NCI-H2029 (cell line): ENCODE measurements at places on chromosomes 2 and 18.

GRCh38 chr2:138023298-138023697, 59.0 kb downstream of the HNMT start:
- no peak for DNase-seq

DNA sequence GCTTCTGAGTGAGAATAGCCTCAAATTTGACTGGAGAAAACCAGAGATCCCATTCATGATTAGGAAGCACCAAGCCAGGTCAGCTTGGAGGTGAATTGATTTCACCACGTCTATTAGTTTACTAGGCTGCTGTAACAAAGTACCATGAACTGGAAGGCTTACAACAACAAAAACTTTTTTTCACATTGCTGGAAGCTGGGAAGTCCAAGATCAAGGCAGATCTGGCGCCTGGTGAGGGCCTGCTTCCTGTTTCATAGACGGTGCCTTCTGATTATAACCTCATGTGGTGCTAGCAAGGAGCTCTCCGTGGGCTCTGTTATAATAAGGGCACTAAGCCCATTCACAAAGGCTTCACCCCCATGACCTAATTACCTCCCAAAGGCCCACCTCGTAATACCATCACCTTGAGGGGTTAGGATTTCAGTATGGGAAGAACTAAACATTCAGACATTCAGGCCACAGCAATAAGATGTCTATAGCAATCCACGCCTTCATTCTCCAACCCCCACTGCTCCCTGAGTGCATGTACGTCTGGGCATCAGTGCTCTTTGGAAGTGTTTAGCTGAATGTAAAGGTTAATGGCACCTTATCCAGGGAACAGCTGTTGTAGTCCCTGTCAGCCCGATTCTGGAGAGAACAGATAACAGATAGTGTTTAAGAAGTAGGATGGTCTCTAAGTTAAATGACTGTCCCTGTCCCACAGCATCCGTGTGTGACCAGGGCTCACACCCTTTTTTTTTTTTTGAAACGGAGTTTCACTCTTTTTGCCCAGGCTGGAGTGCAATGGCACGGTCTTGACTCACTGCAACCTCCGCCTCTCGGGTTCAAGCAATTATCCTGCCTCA, 89.2 kb downstream of the SOCS6 start:
- DNase-seq, result no peak

- no peak for DNase-seq
These were observed 104.1 kb upstream of the OTOS start for GRCh38 chr2:240244543-240244942.

DNA sequence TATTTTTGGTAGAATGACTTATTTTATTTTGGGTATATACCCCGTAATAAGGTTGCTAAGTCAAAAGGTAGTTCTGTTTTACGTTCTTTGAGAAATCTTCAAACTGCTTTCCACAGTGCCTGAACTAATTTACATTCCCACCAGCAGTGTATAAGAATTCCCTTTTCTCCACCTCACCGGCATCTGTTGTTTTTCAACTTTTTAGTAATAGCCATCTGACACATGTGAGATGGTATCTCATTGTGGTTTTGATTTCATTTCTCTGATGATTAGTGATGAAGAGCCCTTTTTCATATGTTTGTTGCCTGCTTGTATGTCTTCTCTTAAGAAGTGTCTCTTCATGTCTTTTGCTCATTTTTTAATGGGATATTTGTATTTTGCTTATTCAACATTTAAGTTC, 215.2 kb upstream of the TFPI start:
- DNase-seq, result no peak

DNA sequence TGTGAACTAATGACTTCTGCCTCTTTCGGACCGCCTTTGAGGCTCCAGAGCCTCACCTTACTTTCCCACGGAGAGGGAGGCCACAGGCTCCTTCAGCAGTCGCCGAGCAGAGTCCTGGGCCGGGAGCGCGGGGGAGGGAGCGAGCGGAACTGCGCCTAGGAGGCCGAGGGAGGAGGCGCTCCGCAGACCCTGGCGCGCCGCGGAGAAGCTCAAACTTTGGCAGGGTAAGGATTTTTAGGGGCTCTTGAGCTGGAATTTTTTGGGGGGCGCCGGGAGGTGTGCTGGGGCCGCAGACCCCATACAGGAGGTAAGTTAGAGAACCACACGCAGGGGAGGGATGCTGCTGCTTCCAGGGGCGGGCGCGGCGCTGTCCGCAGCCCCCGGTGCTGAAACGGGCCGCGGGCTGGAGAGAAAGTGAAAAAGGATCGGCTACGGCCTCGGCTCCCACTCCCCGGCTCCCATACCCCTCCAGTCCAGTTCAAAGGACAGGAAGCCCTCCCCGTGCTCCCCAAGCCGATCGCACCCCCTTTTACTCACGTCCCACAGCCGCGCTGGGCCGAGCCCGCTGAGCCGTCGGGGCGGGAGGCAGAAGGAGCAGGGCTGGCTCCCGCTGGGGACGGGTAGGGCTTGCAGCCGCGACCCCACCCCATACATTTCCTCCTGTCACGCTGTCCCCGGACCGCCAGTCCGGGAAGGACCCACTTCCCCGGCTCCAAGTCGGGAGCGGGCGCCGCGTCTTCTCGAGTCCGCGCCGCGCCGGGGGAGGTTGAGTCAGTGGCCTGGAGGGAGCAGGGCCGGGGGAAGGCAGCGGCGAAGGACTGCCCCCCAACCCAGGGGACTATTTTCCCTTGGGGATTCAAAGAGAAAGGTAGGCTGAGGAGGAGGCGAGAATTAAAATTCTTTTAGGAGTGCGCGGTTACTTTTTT, at the start of gene CNGA3:
Gene CNGA3, plus strand, starts transcription at position 146 of the 926 bp plus-strand sequence. CDS start 23,520 bp downstream, outside the sequence.
- DNase-seq, result no peak
